ENCODE measurements at places on chromosomes 5 and 9.

GRCh38 chr9:83336706-83337105, 201.5 kb downstream of the FRMD3 start:
- no peak for DNase-seq

DNA sequence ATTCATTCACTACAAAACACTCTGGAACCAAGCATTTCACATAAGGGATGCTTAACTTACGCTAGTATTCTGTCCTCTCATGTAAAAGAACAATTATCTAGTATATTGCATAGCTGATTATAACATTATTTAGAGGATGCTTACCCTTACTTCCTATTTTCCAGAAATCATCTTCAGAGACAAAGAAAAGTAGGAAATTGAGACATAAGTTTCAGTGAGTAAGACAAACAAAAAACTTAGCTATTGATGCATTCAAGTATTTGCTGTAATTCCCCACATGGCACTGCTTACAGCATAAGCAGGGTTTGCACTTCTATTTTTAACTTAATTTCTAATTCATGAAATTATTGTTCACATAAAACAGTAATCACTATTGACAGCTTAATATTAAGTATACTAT, 104.8 kb upstream of the SREK1 start:
- DNase-seq: no peak

DNA sequence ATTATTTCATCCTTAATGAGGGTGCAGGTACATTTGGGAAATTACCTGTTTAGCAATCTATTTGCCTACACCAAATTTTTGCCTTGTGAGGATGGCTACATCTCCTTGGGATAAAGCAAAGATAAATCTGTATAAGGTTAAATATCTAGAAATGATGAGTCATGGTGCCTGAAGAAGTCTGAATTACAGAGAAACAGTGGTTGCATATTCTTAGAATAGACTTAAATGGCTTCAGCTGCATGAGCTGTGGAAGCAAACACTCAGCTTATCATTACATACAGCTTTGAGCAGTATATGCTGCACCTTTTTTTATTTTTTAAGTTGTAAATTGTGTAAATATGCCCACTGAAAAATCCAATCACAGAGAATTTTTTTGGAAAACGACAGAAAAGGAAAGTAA, 153.5 kb downstream of the RAPGEF6 start:
- no peak for DNase-seq

- no peak for DNase-seq
These were observed 41.0 kb upstream of the PCSK1 start for GRCh38 chr5:96474073-96474472.

DNA sequence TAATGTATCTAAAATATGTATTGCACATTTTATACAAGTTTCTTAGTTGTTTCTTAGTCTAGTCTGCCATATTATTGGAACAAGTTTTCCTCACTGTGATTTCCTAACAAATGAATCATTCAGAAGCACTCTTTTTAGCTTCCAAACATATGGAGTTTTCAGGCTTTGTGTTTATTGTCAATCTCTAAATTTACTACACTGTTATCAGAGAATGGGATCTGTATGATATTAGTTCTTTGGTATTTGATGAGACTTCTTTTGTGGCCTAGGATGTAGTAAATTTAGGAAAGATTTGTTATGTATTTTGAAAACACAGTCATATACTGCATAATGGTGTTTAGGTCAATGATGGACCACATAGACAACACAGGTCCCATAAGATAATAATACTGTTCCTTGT, 25.7 kb downstream of the SREK1IP1 start:
- DNase-seq: no peak

GRCh38 chr5:41978676-41979075, 53.6 kb downstream of the FBXO4 start:
- no peak for DNase-seq

DNA sequence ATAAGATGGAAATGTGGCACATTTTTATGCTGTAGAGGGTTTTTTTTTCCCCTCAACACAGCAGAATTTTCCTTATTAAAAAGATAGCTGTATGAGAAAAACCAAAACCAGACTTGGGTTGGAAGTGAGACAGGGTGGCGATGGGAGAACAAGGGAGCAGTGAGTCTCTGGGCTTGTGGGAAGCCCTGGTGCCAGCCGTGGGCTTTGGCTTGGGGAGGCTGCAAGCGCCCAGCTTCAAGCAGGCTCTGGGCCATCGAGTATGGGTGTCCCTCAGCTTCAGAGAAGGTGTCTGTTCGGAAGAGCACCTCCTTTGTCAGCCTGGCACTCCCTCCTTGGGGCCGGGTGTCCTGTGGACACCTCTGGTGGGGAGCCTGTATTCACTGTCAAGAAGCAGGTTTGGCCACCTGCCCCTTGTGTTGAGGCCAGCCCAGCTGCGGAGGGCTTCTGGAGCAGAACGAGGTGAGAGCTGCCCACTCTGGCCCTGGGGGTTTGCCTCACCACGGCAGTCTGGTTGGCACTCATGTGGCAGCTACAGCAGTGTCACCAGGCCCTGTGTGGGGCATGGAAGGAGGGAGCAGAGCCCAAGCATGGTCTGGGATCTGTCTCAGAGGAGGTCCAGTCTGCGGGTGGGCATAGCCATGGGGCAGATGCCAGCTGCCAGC, 37.6 kb upstream of the ANGPTL2 start:
- DNase-seq: no peak

- no peak for DNase-seq
These were observed 192.9 kb downstream of the FBXL7 start for GRCh38 chr5:15692706-15693381.

GRCh38 chr9:37938121-37938891, 34.4 kb upstream of the SLC25A51 start:
- DNase-seq: no peak

GRCh38 chr5:37668524-37669047, 171.3 kb downstream of the GDNF start:
- no peak for DNase-seq

DNA sequence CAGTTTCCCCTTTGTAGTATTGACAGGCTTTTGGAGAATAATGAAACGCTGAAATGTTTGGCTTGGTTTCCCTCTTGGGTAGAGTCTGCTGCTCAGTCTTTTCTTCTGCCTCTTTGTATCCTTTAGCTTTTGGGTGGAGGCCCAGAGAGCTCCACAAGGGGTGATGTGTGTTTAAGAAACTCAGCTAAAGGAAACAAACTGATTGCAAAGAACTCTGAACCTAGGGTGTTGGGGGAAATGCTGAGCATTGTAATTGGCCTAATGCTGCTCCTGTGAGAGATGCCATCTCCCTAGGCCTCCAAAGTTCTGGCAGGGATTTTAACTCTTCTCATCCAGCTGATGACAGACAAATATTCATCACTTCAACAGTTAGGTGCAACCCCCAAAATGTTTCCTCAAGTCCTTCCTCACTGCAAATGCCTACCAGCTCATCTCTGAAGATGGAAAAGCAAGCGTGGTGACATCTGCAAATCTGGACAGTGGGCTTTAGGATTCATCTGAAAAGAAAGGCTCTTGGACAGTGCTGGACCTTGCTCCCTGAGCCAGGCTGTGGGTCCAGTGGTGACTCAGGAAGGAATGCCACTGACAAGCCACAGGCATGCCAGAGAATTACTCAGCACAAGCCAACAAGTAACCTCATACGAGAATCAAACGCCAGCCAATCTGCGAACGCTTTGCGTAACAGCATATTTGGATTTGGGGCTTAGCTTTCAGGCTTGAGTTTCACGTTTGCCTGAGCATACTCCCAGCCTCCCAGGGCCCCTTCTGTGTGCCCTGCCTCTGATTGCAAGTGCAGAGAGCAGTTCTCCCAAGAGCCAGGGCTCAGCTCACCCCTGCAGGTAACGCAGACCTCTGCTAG, 30.5 kb upstream of the ZSWIM6 start:
- no peak for DNase-seq

DNA sequence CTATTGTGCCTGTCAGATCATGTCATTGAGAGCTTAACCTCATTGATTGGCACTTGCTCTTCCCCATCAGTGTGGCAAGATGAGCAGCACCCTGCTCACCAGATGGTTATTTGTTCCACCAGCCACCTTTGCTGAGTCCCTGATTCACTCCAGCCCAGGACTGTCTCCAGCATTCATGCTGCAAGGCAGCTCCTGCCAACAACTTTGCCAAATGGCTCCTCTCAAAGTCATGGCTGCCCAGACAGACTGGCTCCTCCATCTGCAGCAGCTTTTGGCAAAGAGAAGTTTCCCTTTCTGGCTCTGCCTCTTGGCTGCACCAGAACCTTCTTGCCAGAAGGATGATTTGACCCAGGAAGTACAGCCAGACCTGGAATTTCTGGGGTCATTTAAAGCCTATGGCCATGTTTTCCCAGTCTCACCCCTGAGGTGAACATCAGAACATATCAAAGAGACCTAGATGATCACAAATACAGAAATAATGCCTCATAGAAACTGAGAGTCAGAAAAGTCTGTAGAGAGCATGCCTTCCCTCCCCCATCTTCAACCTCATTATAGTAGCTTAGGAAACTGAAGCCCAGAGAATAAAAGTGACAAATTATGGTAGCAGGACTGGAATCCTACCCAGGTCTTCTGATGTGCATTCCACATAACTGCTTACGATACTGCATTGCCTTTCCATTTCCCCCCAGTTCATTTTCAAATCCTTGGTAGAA, 10.4 kb downstream of the PPP2R2B start:
- no peak for DNase-seq

GRCh38 chr5:94425396-94425795, 193.0 kb downstream of the KIAA0825 start:
- no peak for DNase-seq

GRCh38 chr5:763998-764781, 20.3 kb downstream of the ZDHHC11B start:
- no peak for DNase-seq

GRCh38 chr9:82202808-82203207, 214.2 kb downstream of the SPATA31D1 start:
- DNase-seq: no peak

DNA sequence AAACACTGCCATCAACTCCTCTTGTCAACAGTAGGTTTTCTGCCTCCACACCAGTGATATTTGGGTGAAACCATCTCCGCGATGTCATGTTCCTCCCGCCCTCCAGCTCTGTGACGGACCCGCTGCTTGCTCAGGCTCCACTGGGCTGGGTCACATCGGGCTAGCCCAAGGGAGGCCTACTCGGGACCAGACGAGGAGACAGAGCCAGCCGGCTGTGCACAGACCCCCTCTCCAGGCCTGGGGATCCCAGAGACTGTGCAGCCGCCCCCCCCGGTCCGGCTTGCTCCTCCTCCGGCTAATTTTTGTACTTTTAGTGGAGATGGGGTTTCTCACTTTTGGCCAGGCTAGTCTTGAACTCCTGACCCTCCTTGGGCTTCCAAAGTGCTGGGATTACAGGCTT, 202.4 kb upstream of the PRDM9 start:
- no peak for DNase-seq

DNA sequence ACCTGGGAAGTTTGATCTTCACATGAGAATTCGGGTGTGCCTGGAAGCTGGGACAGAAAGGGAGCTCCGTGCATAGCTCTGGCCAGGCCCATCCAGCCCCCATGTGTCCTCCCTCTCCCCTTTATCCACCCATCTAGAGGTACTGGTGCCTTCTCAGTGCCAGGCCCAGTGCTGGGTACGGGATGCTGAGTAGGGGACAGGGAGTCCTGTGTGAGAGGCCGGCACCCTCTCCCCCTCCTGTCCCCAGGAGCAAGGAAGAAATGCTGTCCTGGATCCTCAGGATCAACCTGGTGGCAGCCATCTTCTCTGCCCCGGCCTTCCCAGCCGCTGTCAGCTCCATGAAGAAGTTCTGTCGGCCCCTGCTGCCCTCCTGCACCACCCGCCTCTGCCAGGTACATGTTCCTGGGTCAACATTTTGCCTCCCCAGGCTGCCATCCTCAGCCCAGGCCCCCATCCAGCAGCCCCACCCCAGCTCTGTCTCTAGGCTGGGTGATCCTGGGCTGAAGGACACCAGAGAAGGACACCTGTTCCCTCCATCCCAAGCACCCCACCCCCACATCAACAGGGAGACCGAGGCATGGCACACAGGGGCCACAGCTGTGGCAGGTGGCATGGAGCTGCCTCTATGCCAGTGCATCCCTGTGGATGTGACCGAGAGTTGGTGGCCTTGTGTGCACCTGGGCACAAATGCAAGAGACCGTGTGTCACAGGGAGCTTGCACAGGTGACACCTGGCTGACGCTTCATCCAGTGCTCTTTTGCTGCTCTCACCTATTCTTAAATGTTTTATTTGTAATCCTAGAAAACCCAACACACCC, 43.0 kb downstream of the PSD2 start:
- no peak for DNase-seq

- DNase-seq: no peak
These were observed 105.6 kb downstream of the ARSB start for GRCh38 chr5:78879516-78879915.

DNA sequence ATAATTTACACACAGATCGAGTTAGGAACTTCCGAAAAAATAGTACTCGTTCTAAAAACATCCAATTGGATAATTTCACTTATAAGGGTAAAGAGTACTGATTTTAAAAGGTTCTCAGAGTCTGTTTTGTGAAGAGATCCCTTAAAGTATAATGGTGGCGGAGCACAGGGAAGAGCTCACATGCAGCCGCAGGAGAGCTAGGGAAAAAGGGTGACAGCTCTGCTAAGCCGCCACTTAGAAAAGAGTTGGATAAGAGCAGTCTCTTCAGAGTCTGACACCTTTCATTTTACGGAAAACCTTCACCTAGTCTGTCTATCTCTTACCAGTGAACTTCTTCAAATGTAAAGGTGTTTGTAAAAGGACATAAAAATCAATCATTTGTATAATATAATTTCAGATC, 149.9 kb downstream of the COMMD10 start:
- DNase-seq: no peak

DNA sequence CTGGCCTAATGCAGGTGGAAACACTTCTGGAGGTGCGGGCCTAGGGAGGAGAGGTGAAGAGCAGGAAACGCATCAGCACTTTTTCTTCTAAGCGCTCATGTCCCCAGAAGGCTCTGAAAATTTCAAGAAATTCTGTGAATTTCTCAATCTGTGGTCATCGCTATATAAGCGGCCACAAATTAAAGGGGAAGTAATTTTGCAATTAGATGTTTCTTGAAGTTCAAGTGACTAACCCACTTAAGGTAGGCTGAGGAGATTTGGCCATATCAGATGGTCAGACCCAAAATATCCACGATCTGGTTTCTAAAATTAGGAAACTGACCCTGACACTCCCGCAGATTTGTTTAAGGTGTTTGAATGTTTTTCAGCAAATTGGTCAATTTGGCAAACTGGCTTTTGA, 16.6 kb upstream of the HMGCR start:
- DNase-seq: no peak

GRCh38 chr5:109695005-109695926, 5.5 kb downstream of the MAN2A1 start:
- DNase-seq: no peak

GRCh38 chr9:38232895-38233294, 159.6 kb upstream of the ALDH1B1 start:
- DNase-seq: no peak

- no peak for DNase-seq
These were observed 44.4 kb upstream of the AFAP1L1 start for GRCh38 chr5:149227168-149227826.

DNA sequence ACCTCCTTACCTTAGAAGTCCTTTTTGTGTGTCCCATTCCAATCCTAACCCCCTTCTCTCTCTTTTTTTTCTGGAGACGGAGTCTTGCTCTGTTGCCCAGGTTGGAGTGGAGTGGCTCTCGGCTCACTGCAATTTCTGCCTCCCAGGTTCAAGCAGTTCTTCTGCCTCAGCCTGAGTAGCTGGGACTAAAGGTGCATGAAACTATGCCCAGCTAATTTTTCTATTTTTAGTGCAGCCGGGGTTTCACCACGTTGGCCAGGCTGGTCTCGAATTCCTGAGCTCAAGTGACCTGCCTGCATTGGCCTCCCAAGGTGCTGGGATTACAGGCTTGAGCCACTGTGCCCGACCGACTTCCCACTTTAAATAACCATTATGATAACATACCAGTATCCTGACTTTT, 17.5 kb downstream of the TMEM38B start:
- no peak for DNase-seq

GRCh38 chr9:136762221-136762691, 2.1 kb downstream of the LCN15 start:
- DNase-seq: no peak
